ENCODE measurements at places on chromosomes 7 and 10.

- DNase-seq = no peak
These were observed 77.5 kb upstream of the EEPD1 start for GRCh38 chr7:36075561-36075960.

- no peak for DNase-seq
These were observed 116.3 kb upstream of the RET start for GRCh38 chr10:42960491-42960990.

GRCh38 chr10:25125201-25125611, 49.6 kb upstream of the GPR158 start:
- no peak for DNase-seq

GRCh38 chr10:72796042-72796441, 97.5 kb upstream of the OIT3 start:
- DNase-seq = no peak
